SK-N-SH (cell line): ENCODE measurements at places on chromosomes 1 and 21. TPM values are rescaled to one million over a fixed set of nuclear protein-coding genes. Genes with fewer than 3 reads are reported as not detected.

CDA gene
- 0.11 and 0.12 TPM in 2 replicates for polyA plus RNA-seq

LRRC8B gene
- 3.7 and 5.2 TPM in 2 replicates for polyA plus RNA-seq

KRTAP21-2 gene
- polyA plus RNA-seq = not detected in 2 replicates

SPRR2E gene
- not detected in 2 replicates for polyA plus RNA-seq

PPIAL4G gene
- polyA plus RNA-seq = not detected in 2 replicates

OR2L2 gene
- 0.03 and 0.08 TPM in 2 replicates for polyA plus RNA-seq

UQCRHL gene
- polyA plus RNA-seq = 2.8 and 4.1 TPM in 2 replicates

IFI44L gene
- 1.1 TPM in 2 replicates for polyA plus RNA-seq

NBPF4 gene
- polyA plus RNA-seq = not detected in 2 replicates

LHX8 gene
- 0.19 and 0.30 TPM in 2 replicates for polyA plus RNA-seq

OR2T33 gene
- 0.07 TPM in 1 of 2 replicates, not detected in the other for polyA plus RNA-seq
